NK-92 treated with Interleukin-12 subunit alpha and Interleukin-12 subunit beta, amount 100 ng/mL, for 24 hours (cell line): ENCODE measurements at places on chromosomes 11 and 22.

DNA sequence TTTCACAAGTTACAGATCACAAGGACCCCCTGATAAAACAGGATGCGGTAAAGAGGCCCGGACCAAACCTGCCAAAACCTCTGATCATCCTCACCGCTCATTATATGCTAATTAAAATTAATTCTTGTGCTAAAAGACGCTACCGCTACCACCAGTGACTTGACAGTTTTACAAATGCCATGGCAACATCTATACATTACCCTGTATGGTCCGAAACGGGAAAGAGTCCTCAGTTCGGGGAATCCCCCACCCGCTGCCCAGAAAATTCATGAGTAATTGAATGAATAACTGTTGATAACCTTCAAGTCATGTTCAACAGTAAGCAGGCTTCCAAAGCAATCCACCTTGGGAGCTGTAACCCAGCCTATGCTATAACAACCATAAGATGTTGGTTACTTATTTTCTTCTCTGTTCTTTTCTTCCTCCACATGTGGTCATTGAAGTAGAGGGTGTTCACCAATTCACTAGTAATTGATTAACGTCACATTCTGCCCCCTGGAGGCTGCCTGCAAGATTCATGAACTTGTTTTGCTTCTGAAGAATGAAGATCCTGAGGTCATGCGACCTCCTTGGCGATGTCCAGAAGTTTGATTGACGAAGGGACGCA lies 20.6 kb downstream of the APOBEC3H start:
- DNase-seq: peak; percentile 71

DNA sequence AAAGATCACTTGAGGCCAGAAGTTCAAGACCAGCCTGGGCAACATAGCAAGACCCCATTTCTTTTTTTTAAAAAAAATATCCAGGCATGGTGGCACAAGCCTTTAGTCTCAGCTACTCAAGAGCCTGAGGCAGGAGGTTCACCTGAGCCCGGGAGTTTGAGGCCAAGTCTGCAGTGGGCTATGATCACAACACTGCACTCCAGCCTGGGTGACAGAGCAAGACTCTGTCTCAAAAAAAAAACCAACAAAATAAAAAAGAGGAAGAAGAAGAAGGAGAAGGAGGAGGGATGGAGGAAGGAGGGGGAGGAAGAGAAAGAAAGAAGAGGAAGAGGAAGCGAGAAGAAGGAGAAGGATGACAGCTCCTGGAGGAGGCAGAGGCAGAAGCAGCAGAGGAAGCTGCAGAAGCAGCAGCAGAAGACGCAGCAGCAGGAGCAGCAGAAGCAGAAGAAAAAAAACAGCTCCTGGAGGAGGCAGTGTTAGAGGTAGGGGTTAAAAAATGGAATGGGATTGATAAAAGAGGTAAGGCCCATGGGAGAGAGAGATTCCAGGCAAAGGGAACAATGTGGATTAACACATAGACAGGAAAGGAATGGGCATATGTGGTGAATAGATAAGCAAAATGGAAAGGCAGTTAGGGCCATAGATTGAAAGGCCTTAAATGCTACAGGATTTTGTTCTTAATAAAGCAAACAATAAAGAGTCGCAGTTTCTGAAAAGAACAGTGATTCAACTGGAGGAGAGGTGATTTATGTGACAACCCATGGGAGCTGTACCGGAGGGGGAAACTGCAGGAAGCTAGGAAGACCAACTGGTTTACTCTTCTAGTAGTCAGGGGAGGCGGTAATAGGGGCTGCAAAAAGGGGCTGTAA lies 10.9 kb downstream of the PRCP start:
- DNase-seq: no peak

DNA sequence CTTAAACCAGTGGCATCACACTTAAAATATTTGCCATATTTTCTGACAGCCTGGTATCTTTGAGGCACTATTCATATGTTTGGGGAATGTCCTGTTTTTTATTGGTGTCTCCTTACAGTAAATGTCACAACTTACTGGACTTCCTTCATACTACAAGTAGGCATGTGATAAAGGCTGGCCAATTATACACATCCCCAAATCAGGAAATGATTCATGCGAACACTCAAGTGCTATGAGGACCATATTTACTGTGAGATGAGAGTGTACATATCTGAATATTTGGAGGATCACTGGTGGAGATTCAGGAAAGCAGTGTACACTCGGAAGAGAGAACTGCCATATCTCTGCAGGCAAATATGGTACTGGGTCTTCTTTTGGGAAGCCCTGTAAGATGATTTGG lies 913.8 kb upstream of the CHORDC1 start:
- no peak for DNase-seq

DNA sequence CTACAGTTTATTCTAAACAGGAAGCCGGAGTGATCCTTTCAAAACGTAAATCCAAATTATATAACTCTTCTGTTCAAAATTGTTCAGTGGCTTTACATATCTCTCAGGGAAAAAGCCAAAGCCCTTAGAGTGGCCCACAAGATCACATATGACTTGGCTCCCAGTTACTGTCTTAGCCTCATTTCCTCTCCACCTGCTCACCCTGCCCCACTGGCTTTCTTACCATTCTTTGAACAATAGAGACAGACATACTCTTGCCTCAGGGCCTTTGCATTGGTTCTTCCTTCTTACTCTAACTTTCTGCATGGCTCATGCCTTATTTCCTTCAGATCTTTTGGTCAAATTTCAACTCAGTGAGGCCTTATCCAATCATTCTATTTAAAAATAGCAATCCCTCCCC lies 52.1 kb downstream of the STIM1 start:
- no peak for DNase-seq

GRCh38 chr11:78535027-78535426 lies 39.6 kb downstream of the NARS2 start:
- DNase-seq: no peak

- no peak for DNase-seq
These were observed 1.3 kb upstream of the ZNF202 start for GRCh38 chr11:123742724-123743120.

DNA sequence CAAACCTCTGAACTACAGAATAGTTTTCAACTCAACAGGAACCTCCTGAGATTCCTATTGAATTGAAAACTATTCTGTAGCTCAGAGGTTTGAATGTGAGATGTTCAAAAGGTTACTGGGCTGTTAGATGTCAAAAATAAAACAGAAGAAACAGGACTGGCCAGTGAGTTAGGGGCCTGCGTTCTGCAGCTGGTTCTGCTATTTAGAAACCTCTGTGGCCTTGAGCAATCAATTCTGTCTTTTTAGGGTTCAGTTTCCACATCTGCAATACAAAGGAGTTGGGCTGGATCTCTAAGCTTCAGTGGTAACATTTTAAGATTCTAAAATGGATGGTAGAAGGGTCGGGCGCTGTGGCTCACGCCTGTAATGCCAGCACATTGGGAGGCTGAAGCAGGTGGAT lies 55.8 kb downstream of the CLMP start:
- no peak for DNase-seq

- no peak for DNase-seq
These were observed 3.4 kb downstream of the WEE1 start for GRCh38 chr11:9576701-9577381.

GRCh38 chr11:108558222-108558621 lies 35.3 kb downstream of the EXPH5 start:
- no peak for DNase-seq

GRCh38 chr11:128939591-128939990 lies 3.1 kb downstream of the TP53AIP1 start:
- no peak for DNase-seq

DNA sequence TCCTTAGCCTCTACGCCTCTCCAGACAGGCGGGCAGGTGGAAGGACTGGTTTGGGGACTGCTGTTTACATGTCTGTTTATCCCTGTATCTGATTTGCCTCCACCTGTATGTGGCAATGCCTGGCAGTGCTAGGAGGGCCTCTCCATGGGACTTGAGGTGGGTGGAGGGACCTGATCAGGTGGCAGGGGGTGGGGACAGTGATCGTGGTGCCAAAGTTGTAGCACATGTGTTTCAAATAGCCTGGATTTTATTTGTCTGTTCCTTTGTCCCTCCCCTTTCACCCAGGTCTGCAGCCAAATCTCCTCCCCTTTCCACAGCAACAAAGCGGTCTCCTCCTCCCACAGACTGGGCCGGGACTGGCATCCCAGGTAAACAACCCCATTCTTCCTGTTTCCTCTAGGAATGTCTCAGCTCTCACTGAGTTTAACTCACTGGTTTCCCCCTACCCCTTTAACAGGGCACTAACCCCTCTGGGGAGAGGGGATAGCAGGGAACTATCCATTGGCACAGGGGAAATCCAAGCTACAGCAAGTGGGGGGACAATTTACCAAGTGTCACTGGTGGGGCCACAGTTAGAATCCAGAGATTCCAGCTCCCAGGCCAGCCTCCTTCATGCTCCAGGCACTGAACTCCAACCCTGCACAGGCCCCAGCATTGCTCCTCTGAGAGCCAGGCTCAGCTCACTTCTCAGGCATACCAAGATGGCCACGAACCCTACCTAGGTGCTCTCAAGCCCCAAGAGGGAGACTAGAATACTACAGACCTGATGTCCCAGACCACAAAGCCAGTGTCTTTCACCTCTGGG lies 22.9 kb upstream of the TLCD5 start:
- no peak for DNase-seq

DNA sequence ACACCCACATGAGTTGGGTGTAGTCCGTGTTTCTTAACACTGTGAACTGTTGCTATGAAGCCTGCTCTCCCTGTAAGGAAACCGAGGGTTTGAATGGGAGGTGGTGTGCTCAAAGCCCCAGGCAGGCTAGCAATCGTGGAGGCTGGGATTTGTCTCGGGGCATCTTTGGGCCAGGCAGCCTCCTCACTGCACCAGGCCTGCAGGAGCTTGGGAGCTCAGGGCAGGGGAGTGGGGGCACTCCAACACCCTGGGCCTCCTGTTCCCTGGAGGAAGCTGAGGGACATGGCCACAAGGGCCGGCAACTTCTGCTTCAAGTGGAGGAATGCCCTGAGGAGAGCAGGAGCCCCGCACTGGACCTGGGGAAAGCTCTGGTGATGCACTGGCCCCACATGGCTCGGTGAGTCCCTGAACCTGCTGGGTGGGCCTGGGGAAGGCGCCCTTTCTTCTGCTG lies 164.7 kb upstream of the B3GAT1 start:
- DNase-seq: no peak

DNA sequence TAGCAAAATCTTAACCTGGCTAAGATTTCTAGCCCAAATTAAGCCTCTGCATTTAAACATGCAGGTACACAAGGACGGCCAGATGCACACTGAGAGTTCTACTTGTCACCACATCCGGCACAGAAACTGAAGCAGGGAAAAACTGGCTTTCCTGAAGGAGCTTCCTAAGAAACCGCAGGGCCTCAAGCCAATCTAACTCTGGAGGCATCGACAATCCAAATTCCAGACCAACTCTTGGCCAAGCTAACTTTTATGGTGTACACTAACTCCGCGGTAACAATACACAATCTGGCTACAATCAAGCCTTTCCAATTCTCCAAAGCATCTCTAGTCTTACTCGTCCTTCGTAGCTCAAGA lies 1.2 kb downstream of the MSANTD2 start:
- no peak for DNase-seq

GRCh38 chr11:74311352-74311926 lies at the start of gene P4HA3:
Gene P4HA3 (minus strand): TSS chr11:74311640. CDS start chr11:74311611, 29 bp downstream.
- DNase-seq: no peak

GRCh38 chr11:82927264-82927880 lies 25.8 kb downstream of the DDIAS start:
- DNase-seq: no peak

GRCh38 chr11:10380921-10381320 lies 74.1 kb upstream of the AMPD3 start:
- DNase-seq: no peak

DNA sequence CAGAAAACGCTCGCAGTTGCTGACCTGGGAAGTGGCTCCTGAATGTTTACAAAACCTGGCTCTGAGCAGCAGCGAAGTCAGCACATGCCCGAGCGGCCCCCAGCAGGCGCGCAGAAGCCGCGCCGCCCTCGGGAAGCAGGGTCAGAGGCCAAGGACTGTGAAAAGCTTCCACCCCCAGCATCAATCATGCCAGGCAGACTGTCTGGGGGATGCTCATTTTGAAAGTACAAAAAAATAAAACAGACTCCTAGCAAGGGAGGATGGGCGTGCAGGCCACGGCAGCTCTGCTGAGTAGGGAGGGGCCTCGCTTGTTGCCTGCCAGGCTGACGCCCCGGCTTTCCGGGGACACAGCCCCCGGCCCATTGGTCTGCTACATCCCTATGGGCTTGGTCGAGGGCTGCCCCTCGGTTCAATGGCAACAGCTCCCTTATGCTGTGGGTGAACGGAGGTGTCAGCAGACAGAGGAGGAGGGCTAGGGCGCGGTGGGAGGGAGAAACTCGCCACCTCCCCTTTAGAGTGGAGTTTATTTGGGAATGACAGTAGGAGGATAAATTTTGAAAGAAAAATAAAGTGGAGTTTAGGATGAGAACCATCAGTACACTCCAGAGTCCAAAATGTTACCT lies 37.7 kb upstream of the GNB1L start:
- DNase-seq: no peak

- no peak for DNase-seq
These were observed 3.5 kb upstream of the EEF1G start for GRCh38 chr11:62577046-62577714.

GRCh38 chr11:11978792-11979487 lies 29.5 kb downstream of the DKK3 start:
- no peak for DNase-seq

DNA sequence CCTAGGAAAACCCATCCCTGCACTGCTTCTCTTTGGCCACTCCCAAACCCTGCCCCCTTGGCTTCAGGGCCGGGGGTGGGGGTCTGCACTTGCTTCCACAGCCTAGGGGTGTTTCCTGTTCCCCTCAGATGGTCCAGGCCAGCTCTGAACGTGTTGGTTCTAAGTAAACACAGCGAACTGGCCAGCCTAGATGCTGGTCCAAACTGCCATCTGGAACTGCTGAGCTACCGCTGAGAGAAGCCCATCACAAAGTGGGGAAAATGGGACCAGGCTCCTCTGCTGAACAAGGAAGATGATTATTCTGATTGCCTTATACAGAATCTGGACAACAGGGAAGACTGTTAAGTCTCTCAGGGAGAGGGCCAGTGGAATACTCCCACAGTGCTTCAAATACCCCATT lies 23.5 kb upstream of the YPEL1 start:
- DNase-seq: no peak

DNA sequence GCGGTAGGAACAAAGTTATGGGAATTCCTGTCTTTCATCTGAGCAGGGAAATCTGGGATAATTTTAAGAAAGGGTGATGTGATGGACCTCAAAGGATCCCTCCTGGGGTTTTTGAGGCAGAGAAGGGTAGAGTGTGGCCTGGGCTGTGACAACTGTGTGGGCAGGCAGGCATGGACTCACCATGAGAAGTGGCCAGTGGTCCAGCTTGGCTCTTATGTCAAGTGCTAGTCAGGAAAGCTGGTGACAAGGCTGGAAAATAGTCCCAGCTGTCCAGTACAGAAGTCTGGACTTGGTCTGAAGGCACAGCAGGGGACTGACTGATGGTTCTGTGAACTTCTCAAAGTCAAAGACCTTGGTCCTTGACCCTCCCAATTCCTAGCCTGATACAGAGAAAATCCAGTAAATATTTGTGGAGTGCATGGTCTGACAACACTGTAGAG lies 1.7 kb downstream of the PPFIBP2 start:
- DNase-seq: no peak

GRCh38 chr11:65338676-65339075 lies 5.0 kb downstream of the DPF2 start:
- no peak for DNase-seq

- no peak for DNase-seq
These were observed 24.9 kb upstream of the CHKA start for GRCh38 chr11:68146010-68146540.

GRCh38 chr22:50605002-50605612 lies 4.5 kb downstream of the MAPK8IP2 start:
- DNase-seq: no peak
